ENCODE measurements at places on chromosomes 5 and 9. TPM values are rescaled to one million over a fixed set of nuclear protein-coding genes. Genes with fewer than 3 reads are reported as not detected.
A peak's percentile ranks its signal among the peaks of the same experiment; 100 is the strongest.

DNA sequence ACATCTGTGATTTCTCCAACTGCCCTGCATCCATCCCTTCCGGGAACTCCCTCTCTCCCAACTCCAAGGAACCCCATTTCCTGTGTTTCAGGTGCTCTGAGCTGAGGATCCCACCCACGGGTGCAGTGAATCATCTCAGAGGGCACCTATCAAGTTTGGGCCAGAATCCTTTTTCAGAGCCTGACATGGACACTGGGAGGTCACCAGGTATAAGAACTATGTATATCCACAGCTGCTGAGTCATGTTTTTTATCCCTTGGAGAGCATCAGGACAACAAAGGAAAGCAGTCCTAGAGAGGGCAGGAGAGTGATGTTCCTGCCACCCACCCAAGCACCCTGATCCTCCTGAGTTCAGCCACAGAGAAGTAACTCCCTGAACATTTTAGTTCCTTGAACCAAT is 3.8 kb downstream of the MED27 start:
- DNase-seq = no peak

GRCh38 chr5:143806579-143806978 is 5.4 kb upstream of the HMHB1 start:
- peak; percentile 21 for DNase-seq

DNA sequence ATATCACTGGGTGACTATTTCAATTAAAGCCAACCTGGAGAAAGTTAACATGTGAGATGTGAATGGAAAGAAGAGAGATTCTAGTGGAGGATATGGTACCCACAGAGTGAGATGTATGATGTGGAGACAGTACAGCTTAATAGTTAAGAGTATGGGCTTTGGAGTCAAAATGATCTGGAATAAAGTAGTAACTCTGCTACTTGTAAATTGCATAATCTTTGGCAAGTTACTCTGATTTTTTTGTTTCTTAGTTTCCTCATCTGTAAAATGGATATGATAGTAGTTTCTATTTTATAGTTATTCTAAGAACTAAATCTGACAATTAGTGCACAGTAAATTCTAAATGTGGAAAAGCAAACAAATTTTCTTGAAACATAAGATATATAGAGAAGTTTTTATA is 79.2 kb downstream of the ISOC1 start:
- DNase-seq = no peak

The SPATA31A3 gene
- not detected for total RNA-seq

The CDH9 gene
- not detected for total RNA-seq

The CNTNAP3B gene
- total RNA-seq = not detected

The TSLP gene
- total RNA-seq = 0.90 TPM

DNA sequence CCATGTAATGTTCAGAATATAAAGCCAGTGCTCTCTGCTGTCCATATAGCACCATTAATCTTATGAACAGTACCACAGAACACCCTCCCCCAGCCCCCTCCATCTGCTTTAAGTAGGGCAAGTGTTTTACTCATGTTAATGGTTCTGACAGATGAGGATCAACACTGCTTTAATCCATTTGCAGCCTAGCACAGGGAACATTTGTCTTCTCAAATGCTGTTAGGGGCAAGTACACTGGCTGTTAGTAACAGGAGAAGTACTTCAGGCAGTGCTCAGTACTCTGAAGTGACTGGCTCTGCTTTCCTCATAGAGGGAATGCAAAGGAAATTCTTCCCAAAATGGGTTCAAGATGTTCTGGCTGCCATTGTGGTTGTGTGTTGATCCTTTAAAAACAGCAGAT is 202.6 kb downstream of the DCP2 start:
- no peak for DNase-seq

DNA sequence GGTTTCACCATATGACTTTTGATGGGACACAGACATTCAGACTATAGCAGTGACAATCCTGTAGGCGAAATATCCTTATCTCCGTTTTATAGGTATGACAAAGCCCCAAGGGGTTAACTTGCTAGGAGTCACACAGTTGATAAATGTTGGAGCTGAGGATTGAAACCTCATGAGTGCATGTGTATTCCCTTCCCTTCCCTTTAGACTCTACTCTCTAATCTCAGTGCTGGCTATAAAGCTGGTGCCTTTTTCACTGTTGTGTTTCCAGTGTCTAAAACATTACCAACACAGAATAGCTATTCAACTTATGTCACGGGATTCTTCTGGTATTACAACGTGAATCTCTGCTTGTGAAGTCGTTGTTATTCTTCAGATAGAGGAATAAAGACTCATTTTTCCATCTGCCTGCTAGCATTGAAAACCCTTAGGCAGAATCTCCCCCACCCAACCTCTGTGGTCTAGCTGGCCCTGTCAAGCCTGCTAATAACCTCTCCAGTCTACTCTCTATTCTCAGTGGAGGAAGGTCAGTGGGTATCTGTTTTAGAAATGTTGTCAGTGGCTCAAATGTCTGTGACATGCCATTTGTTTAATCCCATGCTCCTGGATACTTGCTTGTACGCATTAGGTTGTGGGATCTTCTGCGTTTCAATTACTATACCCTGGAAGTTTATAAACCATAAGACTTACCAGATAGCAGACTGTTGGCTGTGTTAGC is 121.2 kb downstream of the TLE4 start:
- no peak for DNase-seq

DNA sequence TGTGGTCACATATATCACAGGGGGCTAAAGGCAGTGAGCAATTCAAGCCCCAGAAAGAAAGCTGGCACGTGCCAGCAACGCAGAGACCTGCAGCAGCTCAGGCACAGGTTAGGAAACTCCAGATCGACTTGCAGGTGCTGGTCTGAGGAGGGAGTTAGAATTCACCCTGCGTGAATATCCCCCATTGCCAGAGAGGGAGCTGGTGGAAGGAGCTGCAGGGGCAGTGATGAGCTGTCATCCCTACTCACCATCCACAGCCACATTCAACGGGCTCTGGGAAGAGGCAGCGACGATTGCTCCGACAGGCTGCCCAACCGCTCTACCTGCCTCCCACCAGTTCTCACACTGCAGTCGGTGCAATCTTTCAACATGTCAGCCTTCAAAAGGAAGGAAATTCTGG is 40.8 kb upstream of the CLK4 start:
- DNase-seq = no peak

The IER5L gene
- 10.7 TPM for total RNA-seq

The SNCAIP gene
- not detected for total RNA-seq

- no peak for DNase-seq
Measured at GRCh38 chr5:35038891-35039290, 8.9 kb downstream of the AGXT2 start.

DNA sequence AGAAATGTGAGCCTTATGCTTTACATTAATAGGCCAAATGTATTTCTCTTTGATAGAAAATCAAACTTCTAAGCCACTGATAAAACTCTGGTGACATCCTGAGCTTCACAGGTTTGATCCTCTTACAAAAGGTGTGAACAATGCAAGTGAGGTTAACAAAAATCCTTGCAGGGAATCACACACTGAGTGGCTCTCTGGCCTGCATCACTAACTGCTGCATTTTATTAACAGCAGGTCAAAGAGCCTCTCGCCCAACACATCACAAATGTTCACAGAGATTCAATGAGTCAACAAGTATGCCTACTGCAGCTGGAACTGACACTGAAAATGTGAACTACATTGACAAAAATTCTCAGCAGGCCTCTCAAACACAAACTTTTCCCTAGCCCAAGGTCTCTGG is 122.3 kb downstream of the SEMA5A start:
- DNase-seq = peak; percentile 59

DNA sequence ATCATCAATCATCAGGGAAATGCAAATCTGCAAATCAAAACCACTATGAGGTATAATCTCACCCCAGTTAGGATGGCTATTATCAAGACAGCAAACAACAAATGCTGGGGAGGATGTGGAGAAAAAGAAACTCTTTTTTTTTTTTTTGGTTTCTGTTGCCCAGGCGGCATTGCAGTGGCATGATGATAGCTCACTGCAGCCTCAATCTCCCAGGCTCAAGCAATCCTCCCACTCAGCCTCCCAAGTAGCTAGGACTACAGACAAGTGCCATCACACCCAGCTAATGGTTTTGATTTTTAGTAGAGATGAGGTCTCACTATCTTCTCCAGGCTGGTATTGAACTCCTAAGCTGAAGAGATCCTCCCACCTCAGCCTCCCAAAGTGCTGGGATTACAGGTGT is 5.4 kb upstream of the CNTRL start:
- no peak for DNase-seq

The RLN2 gene
- total RNA-seq = not detected

DNA sequence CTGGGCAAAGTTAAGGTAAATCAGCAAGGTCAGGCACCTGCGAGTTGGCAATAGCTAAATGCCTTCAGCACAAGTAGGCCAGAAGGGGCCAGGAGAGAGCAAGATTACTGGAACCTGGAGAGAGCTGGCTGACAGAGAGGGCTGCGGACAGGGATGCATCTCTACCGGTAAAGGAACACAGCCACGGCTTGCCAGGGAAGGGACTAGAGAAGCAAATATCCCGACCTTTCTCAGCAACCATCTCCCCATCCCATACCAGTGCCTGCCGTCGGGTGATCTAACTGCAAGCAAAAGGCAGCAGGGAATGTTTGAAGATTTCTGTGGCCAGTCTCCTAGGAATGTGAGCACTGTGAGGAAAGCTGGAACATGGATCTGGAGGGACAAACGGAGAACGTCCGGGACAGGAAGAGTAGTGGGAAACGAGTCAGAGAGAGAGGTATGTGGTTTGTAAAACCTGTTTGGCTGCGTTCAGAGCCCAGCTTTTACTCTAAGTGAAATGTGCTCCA is 15.9 kb upstream of the ABLIM3 start:
- no peak for DNase-seq

GRCh38 chr5:122653087-122654017 is 121.5 kb upstream of the SNX2 start:
- DNase-seq = peak; percentile 22

- no peak for DNase-seq
Measured at GRCh38 chr9:36210722-36211121, 20.0 kb downstream of the CLTA start.

The ADAMTS13 gene
- 2.3 TPM for total RNA-seq

DNA sequence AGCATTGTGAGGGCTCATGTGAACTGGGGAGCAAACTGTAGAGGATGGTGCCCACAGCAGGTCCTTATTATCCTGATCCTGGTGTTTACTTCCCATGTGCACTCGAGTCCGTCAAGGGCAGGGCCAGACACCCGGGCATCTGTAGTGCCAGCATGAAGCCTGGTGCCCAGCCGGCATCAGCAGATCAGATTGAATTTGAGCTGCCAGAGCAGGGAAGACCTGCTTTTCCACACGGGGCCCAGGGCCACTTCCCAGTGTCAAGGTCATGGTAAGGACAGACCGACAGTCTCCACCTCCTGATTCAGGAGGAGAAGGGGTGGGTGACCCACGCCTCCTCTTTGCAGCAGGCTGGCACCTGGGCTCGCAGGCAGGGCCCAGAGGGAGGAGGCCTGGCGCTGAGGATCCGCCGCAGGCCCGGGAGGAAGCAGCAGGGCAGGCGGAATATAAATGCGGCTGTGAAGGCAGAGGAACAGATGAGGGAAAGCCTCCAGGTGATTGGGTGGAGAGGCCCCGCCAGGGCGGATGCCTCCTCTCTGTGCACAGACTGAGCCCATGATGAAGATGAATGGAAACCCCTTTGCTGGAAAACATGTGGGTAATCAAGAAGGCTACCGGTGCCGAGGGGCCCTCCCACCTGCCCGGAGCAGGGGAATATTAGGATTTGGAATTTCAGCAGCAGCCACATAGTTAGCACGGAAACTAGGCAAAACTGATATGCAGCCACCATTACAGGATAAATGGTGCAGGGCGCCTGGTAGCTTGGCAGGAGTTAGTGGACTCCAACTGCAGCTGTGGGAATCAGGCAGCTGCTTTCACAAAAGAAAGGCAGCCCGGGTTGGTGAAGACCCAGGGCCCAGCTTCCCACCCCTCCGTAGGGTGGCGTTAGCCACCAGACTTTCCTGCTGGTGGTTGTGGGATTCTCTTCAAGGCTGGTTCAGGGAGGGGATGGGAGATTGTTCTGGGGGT is 114.9 kb downstream of the GAPVD1 start:
- DNase-seq = no peak

DNA sequence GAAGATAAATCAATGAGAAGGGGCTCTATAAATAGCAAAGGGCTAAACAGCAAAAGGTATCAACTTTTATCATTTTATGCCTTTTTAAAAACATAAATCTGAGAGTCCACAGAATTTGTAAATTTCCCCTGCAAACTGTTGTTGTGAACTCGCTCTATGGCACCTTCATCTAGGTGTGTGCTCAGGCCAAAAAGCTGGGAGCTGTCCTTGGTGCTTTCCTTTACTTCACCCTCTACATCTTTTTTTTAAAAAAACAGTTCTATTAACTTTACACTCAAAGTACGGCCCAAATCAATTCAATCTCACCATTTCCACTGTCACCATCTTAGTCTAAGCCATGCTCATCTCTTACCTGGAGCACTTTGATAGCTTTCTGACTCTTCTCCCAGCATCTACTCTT is 108.2 kb upstream of the GPR151 start:
- DNase-seq = no peak

- DNase-seq = peak; percentile 17
Measured at GRCh38 chr5:157362012-157362411, 96.1 kb downstream of the CYFIP2 start.

DNA sequence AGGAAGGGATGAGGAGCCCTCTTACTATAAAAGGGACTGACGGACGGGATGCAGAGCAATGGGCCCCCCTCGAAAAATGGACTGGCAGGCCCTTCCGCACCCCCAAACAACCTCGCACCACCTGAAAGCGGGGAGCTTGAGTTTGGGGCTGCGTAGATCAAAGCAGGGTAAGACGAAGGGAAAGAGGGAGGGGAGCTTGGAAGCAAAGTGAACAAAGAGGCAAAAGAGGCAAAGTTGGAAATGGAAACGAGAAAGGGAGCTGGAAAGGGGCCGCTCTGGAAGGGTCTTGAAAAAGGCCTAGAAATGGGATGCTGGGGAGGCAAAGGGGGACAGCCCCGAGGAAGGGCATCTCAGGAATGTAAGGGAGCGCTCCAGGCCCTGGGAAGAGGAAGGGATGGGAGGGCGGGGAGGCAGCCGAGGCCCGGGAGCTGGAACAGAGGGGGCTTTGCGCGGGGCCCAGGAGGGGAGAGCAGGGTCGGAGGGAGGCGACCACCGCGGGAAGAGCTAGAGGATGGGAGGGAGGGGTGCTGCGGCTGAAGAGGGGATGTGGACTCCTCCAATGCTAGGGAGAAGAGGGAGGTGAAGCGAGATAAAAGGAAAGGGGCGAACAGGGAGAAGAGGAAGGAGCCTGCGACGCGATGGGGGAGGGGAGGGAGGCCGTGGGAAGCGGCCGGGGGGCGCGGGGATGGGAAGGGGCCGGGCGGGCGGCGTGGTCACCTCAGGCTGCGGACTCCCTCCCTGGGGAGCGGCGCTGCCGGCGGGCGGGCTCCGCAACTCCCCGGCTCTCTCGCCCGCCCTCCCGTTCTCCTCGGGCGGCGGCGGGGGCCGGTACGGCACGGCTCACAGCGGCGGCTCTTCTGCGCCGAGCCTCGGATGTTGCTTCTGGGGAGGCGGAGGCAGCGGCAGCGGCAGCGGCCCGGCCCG is 577 bp downstream of the RNF145 start:
- DNase-seq = no peak

- no peak for DNase-seq
Measured at GRCh38 chr5:5930561-5930960, 447.8 kb downstream of the MED10 start.

- DNase-seq = no peak
Measured at GRCh38 chr5:179264783-179265513, 80.3 kb downstream of the ADAMTS2 start.

All from LHCN-M2 (cell line).